ENCODE measurements at places on chromosomes 3 and 15.

- no peak for DNase-seq
Measured at GRCh38 chr3:53109190-53109589, 21.0 kb downstream of the RFT1 start.

GRCh38 chr3:186268616-186269448, 93.2 kb downstream of the DGKG start:
- DNase-seq: peak; percentile 65

GRCh38 chr15:74445816-74446763, 12.3 kb upstream of the SEMA7A start:
- DNase-seq: no peak

DNA sequence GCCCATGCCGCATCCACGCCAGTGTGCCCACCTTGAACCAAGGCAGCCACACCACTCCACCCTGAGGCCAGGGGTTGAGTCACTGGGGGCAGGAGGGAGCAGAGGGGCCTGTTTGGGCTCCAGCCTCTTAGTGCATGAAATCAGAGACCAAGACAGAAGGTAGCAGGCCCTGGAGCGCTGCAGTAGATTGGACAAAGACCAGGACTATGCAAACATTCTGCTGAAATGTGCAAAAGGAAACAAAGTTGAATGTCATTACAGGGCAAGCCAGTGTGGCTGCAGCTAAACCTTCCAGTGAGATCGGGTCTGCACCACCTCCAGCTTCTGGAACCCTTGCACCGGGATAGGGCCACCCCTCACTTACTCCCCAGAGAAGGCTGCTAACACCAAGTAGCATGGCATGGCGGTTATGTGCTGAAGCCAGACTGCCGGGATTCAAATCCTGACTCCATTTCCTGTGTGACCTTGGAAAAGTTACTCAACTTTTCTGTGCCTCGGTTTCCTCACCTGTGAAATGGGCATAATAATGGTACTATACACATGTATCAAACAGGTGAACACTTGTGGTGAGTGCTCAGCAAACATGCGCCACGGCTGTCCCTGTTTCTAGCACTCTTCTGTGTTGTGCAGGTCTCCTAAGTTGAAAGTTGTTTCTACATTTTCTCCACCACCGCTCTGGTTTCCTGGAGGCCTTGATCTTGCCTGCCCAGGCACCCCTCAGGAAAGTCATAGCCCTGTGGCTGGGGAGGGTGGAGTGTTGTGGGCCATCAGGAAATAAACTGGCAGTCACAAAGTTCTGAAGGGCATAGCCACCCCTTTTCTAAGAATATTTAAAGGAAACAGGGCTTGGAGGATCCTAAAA, 25.0 kb upstream of the GP9 start:
- DNase-seq: no peak

DNA sequence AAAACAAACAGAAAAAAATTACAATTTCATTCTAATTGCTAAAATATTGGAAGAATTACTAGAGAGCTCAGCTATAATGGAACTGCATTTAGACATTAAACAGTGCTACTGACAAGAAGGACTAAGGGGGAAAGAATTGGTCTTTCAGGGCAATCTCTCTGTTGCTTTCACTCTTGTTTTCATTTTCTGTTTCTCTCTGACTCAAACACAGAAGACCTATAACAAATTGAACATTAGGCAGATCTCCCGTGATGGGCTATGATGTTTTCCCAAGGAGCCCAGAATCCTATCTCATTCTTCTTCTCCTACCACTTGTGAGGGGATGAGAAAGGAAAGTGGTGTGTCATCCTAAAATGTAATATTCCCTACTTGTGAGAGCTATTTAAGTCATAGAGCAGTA, 358.0 kb upstream of the TGFBR2 start:
- no peak for DNase-seq

- no peak for DNase-seq
Measured at GRCh38 chr3:144433006-144433405, 461.4 kb downstream of the DIPK2A start.

GRCh38 chr15:100073982-100074381, 267.8 kb downstream of the ADAMTS17 start:
- no peak for DNase-seq

GRCh38 chr3:43326891-43327581, 40.7 kb downstream of the SNRK start:
- no peak for DNase-seq

DNA sequence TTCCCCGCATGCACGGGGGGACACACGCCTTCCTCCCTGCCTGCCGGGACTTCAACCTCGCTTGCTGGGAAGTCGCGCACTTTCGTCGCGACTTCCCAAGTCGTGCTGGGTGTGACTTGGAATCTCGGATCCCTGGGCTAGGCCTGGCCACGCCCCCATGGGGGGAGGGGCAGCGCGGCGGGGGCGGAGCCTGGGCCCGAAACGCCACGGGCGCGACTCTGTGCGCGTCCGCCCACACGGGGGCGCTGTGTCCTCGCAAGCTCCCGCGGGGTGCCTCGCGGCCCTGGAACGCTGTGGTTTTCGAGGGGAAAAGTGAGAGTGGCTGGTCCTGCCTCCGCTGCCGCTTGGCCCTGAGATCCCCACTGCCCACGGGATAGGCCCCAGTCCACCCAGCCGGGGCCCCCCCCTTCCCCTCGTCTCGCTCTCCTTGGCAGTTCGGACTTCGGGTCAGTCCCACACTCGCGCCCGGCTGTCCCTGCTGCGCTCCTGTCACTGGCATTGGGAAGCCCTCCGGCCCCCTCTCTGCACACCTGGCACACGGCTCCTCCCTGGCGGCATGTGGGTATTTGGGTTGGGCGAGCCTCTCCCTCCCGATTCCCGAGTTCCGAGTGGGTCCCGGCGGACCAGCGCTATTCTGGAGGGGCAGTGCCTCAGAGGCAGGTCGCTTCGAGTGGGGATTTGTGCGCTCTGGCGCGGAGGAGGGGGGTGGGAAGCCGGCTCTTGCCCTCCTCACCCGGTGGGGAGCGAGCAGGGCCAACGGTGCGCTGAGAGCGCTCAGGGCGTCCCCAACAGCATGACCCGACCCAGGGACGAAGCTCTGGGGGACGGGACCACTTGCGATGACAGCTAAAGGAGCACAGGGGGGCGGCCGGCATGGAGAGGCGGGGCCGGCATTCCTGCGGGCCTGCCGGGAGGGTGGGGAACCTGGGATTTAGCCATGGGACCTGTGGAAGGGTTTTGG, 23.6 kb downstream of the SEC61A1 start:
- DNase-seq: peak; percentile 93

- no peak for DNase-seq
Measured at GRCh38 chr3:40756500-40756899, 231.7 kb downstream of the ZNF621 start.

- DNase-seq: no peak
Measured at GRCh38 chr3:135495891-135496290, 469.6 kb upstream of the PPP2R3A start.

DNA sequence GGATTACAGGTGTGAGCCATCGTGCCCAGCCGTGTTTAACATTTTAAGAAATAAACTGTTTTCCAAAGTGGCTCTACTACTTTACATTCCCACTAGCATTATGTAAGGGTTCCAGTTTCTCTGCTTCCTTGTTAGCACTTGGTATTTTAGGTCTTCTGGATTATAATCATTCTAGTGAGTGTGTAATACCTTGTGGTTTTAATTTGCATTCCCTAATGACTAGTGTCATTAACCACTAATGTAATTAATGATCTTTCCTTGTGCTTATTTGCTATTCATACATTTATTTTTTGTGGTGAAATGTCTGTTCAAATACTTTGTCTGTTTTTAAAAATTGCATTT, 30.7 kb downstream of the ARIH2 start:
- DNase-seq: no peak

GRCh38 chr3:172138792-172139507, 99.6 kb downstream of the FNDC3B start:
- DNase-seq: no peak

GRCh38 chr3:143060906-143061305, 58.7 kb upstream of the CHST2 start:
- DNase-seq: no peak

- DNase-seq: no peak
Measured at GRCh38 chr3:48469046-48469915, 22.7 kb downstream of the ATRIP start.

- DNase-seq: no peak
Measured at GRCh38 chr3:140416666-140417065, 261.2 kb upstream of the TRIM42 start.

- DNase-seq: no peak
Measured at GRCh38 chr3:21752749-21753347, 1.8 kb upstream of the ZNF385D start.

DNA sequence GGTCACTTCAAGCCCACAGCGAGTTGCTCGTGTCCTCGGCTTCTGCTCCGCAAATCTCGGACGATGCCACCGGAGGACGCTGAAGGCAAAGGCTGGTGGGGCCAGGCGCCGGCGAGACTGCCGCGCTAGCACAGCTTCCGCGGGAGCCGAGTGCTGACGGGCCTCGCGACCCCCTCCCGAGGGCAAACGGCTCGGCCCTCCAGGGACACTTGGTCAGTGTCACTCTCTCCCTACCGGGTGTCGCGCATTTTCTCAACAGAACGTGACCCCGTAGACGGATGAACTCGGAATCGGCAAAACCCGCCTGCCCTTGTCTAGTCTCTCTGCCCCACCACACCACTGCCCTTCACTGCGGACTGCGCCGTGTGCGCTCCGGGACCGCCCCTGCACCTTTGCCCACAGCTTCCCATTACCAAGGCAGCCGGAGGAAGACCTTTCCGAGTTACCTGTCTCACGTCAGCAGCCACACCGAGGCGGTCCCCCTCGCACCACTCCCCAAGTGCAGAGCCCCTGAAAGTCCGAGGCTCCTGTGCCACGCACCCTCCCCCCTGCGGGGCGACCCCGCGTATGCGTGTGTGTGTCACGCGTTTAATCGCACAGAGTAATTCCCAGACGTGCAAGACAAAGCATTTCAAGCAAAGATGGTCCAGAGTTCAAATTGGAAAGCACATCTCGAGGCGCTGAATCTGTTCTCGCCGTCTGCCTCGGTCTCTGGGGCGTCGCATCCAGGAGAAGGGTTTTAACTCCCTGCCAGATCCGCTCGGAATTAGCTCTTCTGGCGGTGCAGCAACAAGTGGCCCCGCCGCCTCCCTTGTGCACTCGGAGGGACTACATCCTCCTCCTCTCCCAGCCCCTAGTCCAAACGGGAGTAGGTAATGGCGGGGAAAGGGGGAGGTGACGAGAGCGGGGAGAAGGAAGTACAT, 245.0 kb upstream of the TOPAZ1 start:
- peak; percentile 61 for DNase-seq

DNA sequence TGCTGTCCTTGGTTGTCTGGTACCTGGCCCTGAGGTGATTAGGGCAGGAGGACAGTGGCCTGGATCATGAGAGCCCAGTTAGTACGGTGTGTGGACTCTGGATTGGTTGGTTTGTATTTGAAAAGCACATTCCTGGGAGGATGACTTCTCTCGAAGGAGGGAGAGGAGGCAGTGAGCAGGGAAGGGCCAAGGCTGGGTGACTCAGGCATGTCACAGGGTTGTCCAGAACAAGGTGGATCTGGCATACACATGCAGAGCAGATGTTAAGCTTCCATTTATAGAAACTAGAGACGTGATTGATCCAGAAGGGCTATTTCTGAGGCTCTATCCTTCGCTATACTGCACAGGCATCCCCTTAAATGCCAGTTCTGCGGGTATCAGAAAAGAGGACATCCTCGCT, 34.4 kb downstream of the FAM240A start:
- peak; percentile 28 for DNase-seq

GRCh38 chr3:193546129-193546528, 8.6 kb downstream of the ATP13A4 start:
- no peak for DNase-seq

GRCh38 chr3:115287198-115287597, 140.1 kb upstream of the ZBTB20 start:
- DNase-seq: no peak

DNA sequence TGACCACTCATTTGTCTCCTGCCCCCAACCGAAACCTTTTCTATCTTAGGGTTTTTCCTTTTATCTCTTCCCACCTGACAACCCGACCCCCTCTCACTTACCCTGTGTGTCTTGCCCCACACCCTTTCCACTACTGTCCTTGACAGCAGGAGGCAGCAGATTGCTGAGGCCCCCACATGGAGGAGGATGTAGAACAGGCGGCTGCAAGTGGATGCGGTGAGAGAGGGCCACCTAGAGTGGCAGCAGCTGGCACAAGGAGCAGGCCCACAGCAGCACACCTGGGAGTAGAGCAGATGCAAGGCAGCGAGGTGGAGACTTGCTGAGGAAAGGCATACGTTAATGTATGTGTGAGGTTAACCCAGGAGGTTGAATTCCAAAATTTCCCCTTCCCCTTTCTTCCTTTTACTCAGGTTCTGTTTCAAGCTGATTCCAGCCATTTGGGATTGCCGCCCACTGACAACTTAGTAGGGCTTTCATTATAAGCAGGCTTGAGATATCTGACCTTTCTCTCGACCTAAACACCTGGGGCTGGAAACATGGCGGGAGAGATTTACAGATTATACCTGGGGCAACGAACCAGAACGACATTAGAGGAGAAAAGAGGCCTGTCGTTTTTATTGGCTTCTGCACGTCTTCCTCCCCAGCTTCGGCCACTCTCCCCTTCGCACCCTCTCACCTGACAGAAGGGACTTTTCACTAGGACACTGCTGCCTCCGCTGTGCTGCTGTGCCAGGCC, 643 bp downstream of the SERINC4 start:
- peak; percentile 51 for DNase-seq

GRCh38 chr3:114456742-114457141, 162.9 kb downstream of the TIGIT start:
- no peak for DNase-seq

GRCh38 chr15:42171122-42171521, 14.7 kb upstream of the PLA2G4F start:
- DNase-seq: no peak

DNA sequence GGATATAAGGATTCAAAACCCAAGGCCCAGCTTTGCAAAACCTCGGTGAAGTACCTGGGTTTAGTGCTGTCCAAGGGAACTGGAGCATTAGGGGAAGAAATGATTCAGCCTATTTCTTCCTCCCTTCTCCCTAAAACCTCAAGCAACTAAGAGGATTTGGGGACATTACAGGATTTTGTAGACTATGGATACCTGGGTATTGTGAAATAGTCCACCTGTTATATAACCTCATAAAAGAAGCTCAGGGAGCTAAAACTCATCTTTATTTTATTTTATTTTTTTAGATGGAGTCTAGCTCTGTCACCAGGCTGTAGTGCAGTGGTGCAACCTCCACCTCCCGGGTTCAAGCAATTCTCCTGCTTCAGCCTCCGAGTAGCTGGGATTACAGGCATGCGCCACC, 8.7 kb upstream of the SMCO1 start:
- no peak for DNase-seq

- DNase-seq: no peak
Measured at GRCh38 chr15:98930576-98930975, 77.0 kb downstream of the PGPEP1L start.

GRCh38 chr15:44296625-44297524, 8.4 kb downstream of the GOLM2 start:
- no peak for DNase-seq

- no peak for DNase-seq
Measured at GRCh38 chr15:62219799-62220198, 54.7 kb upstream of the C2CD4B start.

DNA sequence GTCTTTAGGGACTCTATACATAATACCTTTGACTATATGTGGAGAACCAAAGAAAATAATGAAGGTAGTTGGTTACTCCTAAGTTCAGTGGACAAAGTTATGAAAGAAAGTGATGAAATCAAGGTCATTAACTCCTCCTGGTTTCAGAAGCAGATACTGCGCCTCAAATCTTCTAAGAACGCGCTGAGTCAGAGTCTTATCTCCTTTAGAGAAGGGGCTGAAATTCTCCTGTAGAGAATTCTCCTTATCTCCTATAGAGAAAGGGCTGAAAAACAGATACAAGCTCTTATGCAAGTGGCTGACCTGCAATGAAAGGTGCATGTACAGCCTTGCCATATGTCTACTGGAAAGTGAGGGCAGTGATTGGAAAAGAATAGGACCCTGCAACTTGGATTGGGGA, 824.2 kb downstream of the NSUN3 start:
- no peak for DNase-seq
